Lower leg skin (tissue), 4 donors: ENCODE measurements at places on chromosomes 7 and 10. TPM values are rescaled to one million over a fixed set of nuclear protein-coding genes. Genes with fewer than 3 reads are reported as not detected.
A peak's percentile ranks its signal among the peaks of the same experiment; 100 is the strongest.

NKX2-3 gene
- not detected for total RNA-seq

NUTM2E gene
- total RNA-seq, result not detected

OPTN gene
- 55.4 TPM for total RNA-seq

ENKUR gene
- total RNA-seq, result not detected

SPDYE16 gene
- not detected for total RNA-seq

SRPK2 gene
- 87.1 TPM for total RNA-seq

AKR1D1 gene
- not detected for total RNA-seq

ASZ1 gene
- not detected for total RNA-seq

GFRA1 gene
- total RNA-seq, result 44.5 TPM

PDE1C gene
- 3.5 TPM for total RNA-seq

GPR26 gene
- total RNA-seq, result not detected

HIBADH gene
- total RNA-seq, result 32.5 TPM

MYPN gene
- not detected for total RNA-seq

DNA sequence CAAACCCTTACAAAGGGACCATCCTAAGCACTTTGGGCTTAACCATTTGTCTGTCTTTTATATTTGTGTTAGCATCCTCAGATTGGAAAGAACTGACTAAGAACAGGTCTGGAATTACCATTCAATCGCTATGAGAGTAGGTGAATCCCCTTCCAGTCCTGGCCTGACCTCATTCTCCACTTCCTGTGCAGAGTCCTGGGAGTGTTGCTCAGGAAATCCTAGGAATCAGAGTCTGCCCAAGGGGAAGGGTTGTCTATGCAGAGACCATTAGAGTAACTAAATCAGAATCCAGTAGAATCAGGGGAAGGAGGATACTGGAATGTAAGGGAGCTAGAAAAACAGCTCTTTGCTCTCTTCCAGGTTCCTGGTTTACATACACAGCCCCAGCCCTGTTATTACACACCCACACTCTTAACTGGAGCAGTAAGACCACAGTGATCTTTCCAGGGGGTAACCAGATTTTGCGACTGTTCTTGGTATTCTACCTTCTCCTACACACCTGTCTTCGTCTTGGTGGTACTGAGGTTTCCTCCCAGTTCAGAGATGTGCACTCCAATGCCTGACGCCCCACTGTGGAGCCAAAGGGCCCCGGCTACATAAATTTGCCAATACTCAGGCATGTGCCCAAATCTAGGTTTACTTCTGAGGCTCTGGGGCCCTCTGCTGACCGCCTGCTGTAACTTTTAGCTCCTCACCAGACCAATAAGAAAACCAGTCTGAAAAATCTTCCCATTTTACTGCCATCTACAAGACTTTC lies 103.7 kb downstream of the RNF216 start:
- DNase-seq, result peak; percentile 66

GRCh38 chr10:102467971-102468438 lies 16.7 kb upstream of the C10orf95 start:
- DNase-seq, result no peak

GRCh38 chr10:117647306-117647705 lies 104.8 kb downstream of the EMX2 start:
- no peak for DNase-seq

DNA sequence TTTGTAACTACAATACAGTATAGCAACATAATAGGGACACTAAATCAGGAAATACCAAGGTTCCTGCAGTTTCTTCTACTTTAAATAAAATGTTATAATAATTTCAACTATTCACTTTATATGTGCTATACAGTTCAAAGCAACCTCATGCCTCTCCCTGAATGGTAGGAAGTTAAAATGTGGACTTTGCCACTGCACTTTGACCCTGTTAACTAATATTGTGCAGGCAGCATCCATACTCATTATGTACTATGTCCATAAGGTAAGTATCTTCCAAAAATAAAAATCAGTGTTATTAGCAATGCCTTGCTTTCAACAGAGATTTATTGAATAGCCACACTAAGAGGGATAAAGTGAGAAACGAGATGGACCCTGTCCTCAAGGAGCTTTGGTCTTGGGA lies 4.8 kb downstream of the STEAP4 start:
- DNase-seq, result no peak

DNA sequence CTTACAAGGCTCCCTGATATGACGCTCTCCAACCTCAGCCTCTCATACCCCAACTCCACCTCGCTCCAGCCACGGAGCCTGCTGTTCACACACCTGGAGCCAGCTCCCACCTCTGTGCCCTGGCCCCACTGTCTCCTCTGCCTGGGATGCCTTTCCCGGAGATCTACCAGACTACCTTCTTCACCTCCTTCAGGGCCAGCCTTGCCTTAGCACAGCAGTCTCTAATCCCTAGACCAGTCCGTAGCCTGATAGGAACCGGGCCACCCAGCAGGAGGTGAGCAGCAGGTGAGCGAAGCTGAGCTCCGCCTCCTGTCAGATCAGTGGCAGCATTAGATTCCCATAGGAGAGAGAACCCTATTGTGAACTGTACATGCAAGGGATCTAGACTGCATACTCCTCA lies 23.2 kb upstream of the SMURF1 start:
- no peak for DNase-seq

DNA sequence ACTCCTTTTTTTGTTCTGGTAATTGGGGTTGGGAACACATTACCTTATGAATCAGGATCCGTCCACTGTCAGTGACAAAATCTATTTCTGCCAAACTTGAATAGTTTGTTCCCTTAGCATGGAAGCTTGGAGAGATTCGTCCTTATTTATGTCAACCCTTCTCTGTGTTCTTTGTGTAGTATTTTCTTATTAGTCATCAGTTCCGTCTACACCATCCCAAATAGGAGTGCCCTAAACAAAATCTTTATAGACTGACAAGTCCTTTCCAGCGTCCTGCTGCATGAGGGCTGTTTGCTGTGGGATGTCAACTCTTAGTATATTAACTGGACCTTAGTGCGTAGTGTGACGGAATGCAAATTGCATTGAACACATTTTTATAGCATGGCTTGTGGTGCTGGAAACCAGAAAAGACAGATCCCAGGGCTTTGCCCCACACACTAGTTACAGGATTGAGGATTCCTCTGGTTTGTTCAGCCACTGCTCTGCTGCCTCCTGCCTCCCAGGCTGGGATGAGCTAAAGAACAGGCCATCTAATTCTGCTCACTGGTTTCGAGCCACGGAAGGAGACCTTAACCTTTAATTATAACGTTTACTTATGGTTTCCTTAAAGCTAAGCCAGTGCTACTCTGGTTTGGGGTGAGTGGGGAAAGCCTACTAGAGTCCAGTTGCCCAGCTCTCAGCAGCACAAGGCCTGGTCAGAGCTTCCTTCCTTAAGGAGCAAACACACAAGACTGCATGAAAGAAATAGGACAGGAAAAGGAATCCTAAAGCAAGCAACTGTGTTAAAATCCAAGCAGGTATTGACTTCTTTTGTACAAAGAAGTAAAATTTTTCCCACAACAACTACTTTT lies 194.4 kb downstream of the CCSER2 start:
- DNase-seq, result no peak

DNA sequence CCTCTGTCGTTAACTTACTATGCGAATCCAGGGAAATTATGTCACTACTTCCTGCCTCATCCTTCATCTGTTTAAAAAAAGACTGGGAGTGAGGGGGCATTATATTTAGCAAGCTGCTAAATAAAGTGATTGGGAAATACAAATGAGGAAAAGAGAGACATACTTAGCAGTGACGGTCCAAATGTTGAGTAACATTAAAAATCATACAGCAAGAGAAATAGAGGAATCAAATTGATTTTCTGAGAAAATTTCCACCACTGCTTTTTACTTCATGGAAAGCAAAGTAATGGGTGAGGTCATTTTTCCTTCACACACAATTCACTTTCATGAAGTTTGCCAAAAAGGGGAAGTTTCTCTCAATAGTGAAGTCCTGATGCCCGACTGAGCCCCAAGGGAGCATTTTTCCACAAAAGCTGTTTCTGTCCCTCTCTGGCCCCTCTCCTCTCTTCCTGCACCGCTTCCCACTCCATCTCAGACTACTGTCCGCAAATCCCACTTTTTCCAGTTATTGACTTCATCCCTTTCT lies 61.9 kb upstream of the ADO start:
- no peak for DNase-seq

DNA sequence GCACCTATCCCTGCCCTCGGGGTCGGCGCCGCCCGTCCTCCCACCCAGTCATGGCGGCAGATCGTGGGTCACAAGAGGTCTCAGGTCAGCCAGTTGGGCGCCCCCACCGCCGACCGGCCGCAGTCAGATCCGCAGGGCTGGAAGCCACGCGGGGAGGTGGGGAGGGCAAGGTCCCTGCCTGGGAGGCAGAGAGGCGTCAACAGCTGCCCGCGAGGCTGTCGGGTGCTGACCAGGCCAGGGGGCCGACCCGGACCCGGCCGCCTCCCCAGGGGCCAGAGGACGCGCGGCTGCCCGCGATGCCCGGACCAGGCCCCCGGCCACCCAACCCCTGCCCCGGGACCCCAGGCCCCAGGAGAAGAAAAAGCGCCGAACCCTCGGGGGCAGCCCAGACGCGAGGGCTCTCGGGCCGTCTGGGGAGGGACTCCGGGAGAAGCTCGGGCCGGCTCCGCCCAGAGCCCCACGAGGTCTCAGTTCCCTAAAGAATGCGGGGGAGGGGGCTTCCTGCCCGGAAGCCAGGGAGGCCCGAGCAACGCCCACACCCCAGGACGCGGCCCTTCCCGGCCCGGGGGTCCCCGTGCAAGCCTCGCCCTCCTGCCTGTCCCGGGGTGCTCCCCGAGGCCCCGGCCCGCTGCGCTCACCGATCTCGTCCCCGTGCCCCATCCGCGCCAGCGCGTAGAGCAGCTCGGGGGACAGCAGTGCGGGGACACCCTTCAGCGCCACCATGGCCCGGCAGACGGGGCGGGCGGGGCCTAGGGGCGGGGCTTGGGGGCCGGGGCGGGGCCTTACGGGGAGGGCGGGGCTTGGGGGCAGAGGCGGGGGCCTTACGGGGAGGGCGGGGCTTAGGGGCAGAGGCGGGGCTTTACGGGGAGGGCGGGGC lies at the start of gene FUOM:
Gene FUOM (minus strand): TSS at position 735 of the 877 bp plus-strand sequence. CDS start 12 bp downstream, at position 723.
- no peak for DNase-seq

DNA sequence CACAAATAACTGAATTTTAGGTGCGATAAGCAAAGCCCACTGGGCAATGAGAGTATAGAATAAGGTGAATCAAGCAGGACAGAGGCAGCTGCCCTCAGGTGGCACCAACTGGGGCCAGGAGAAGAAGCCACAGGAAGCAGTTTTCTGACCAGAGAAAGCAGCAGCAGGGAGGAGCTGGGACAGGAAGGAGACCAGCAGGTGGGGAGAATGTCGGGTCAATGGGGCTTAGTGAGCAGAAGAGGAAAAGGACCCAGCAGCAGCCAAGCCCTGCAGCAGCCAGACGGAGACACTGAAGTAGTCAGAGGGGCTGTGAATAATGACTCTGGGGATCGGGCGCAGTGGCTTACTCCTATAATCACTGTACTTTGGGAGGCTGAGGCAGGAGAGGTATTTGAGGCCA lies 209.6 kb upstream of the SH2B2 start:
- DNase-seq, result no peak

DNA sequence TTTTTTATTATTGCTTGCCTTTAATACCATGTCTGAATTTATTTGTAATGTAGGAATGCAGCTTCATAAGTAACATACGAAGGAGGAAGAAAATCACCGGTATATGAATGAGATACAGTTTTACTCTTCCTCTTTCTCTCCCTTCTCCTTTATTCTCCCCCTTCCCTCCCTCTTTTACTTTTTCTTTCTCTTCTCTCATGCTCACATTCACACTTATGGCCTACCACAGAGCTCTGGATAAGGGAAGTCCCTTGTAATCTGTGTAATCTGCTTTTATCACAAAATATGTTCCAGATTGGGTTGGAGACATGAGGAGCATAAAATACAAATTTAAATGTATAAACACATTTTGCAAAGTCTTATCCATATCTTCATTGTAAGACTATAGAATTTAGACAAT lies 59.4 kb downstream of the MDFIC start:
- no peak for DNase-seq

- DNase-seq, result no peak
Measured at GRCh38 chr10:77590344-77591237, 47.0 kb downstream of the KCNMA1 start.

GRCh38 chr7:14691597-14692203 lies 210.9 kb downstream of the DGKB start:
- peak; percentile 31 for DNase-seq

DNA sequence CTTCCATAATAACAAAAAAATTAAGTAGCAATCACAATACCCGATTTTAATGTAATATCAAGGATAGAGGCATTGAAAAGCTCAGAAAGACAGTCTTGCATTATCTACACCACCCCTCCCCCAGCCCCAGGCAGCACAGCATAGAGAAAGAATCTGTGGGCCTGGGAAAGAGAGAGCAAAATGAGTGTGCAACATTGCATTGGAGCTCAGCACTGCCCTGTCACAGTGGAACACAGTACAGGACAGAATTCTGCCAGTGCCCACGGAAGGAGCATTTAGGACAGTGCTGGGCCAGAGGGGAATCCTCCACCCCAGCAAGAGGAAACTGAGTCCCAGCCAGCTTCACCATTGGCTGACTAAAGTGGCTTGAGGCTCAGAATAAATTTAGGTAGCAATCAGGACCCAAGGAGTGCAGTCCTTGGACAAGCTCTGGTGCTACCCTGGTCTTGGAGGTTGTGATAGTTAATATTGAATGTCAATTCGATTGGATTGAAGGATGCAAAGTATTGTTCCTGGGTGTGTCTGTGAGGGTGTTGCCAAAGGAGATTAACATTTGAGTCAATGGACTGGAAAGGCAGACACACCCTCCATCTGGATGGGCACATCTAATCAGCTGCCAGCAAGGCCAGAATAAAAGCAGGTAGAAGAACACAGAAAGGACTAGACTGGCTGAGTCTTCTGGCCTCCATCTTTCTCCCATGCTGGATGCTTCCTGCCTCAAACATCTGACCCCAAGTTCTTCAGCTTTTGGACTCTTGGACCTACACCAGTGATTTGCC lies 234.4 kb downstream of the ANK3 start:
- DNase-seq, result no peak

- no peak for DNase-seq
Measured at GRCh38 chr7:152451356-152451755, 15.6 kb upstream of the KMT2C start.

DNA sequence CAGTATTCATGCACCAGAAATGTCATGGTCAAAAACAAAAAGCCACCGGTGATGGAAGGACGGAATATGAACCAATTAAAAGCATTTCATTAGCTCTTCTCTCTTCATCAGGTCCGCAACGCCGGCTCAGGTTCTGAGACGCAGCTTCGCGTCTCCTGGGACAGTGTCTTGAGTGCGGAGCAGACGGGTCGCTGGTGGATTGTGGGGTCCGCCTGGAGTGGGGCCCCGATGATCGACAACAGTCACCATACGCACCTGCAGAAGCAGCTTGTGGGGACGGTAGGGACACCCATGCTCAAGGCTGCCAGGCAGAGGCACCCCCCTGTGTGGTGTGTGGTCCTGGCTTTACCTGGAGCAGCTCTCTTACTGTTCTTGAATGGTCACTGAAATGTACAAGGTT lies 13.4 kb downstream of the NOM1 start:
- DNase-seq, result no peak

- no peak for DNase-seq
Measured at GRCh38 chr7:24304494-24305095, 20.6 kb downstream of the NPY start.

GRCh38 chr10:70698211-70698610 lies 25.9 kb downstream of the ADAMTS14 start:
- no peak for DNase-seq

GRCh38 chr7:157486007-157486755 lies 149.4 kb downstream of the DNAJB6 start:
- no peak for DNase-seq

- peak; percentile 81 for DNase-seq
Measured at GRCh38 chr10:99788598-99789256, 6.3 kb downstream of the ABCC2 start.

- no peak for DNase-seq
Measured at GRCh38 chr7:151039850-151040548, 8.3 kb upstream of the ASIC3 start.

- DNase-seq, result no peak
Measured at GRCh38 chr7:38746438-38746837, 115.3 kb upstream of the AMPH start.
